ENCODE measurements at places on chromosomes 3 and 15. TPM values are rescaled to one million over a fixed set of nuclear protein-coding genes. Genes with fewer than 3 reads are reported as not detected.

DNA sequence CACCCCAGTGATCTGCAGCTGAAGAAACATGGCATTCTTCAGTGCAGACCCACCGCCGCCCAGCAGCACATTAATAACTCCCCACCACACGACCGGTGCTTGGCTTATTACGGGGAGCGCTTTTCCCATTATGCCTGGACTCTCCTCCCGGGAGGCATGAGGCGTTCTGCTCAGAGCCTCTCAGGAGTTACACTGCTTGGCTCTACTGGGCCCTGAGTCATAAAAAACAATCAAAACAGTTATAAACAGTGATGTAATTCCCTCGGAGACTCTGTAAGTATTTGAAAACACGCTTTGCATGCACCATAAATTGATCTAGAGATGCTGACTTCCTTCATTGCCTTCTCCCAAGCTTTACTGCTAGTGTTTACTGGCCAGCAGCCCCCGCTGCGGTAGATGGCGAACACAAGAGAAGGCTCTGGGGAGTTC lies 77.1 kb upstream of the SNRPA1 start:
- DNase-seq = no peak

GRCh38 chr3:183484431-183485075 lies 56.1 kb upstream of the MCF2L2 start:
- DNase-seq = no peak

GRCh38 chr3:98730886-98731537 lies 32.1 kb upstream of the ST3GAL6 start:
- no peak for DNase-seq

DNA sequence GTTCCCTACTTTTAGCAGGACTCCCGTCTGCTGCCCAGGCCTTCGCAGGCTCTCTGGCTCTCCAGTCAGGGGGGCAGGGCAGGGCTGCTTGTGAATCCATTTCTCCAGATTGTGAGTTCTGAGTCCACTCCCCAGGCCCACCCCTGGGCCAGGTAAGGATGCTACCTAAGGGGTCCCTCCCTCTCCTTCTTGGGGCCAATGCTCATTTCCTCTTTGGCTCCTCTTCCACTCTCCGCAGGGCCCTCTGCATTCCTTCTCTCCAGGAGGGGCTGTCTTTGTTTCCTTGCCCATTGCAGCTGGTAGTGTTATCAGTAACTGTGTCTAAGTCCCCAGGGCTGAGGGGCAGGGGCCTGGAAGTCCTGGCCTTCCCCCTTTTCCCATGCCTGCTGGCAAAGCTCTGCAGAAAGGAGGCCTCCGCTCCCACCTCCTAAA lies 13.0 kb upstream of the CACNA2D2 start:
- no peak for DNase-seq

- DNase-seq = peak; percentile 81
Measured at GRCh38 chr15:67967871-67968431, 86.2 kb upstream of the PIAS1 start.

Gene SPRED1
- 42.4 TPM for total RNA-seq

Gene CHRFAM7A
- total RNA-seq = 3.7 TPM

Gene IGDCC3
- 6.0 TPM for total RNA-seq

Gene PLXNA1
- 57.7 TPM for total RNA-seq

Gene CHST13
- not detected for total RNA-seq

DNA sequence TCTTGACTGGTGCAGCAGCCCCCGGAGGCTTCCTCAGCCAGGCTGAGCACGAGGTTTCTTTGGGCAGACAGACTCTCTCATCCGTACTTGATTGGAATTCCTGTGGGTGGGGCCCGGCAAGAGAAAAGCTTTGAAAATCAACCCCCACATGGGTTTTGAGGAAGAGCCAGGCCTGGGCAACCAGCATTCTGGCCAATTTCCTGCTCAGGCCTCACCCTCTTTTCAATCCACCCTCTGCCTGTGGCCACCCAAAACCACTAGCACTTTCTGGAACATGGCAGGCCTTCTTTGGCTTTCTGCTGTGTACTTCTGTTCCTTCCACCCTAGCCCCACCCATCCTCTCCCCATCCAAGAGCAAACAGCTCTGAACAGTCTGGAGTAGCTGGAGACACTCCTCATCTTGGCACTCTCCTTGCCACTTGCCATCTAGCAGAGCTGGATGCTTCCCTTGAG lies 5.9 kb downstream of the MYO5C start:
- DNase-seq = no peak

DNA sequence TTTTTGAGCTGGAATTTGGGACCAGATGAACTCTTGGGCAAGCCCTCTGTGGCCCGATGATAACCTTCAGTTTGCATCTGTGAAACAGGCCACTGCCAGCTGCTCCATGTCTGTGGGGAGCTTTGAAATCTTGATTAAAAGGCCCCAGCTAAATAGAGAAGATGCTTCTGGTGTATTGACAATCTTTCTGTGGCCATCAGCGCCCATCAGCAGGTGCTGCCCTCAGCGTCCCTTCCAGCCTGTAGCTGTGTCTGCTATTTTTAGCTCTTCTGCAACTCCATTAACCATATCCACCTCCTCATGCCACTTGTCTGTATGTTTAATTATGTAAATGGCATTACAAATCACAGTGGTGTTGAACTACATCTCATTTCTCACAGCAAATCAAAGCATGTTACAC lies 54.0 kb downstream of the CHCHD6 start:
- no peak for DNase-seq

Gene SLC24A5
- not detected for total RNA-seq

Gene VGLL3
- 0.29 TPM for total RNA-seq

Gene FGF7
- total RNA-seq = 1.1 TPM

DNA sequence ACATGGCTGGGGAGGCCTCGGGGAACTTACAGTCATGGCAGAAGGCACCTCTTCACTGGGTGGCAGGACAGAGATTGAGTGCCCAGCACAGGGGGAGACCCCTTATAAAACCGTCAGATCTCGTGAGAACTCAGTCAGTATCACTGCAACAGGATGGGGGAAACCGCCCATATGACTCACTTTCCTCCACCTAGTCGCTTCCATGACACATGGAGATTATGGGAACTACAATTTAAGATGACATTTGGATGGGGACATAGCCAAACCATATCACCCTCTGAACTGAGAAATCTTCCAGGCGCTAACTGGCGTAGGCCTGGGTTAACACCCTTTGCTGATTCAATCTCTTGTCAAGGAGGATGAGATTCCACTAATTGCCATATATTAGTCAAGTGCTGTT lies 392.3 kb downstream of the FEZF2 start:
- no peak for DNase-seq

- no peak for DNase-seq
Measured at GRCh38 chr15:83164111-83164770, 43.4 kb downstream of the HDGFL3 start.

DNA sequence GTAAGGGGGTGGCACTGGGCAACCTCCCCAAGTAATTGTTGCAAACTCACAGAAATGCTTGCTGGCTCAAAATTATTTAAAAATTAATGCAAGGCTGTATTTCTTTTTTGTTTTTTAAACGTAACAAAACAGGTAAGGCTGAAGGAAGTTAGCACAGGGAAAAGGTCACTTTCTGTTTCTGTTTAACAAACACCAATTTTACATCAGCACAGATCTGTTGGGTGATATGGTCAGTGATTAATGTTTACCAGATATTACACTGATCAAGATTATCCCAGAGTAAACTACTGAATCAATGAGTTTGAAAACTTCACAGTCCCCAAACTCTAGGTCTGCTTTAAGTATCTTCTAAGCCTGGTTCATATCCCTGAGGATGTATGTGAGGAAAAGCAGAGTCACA lies 558.0 kb downstream of the FOXP1 start:
- DNase-seq = no peak

DNA sequence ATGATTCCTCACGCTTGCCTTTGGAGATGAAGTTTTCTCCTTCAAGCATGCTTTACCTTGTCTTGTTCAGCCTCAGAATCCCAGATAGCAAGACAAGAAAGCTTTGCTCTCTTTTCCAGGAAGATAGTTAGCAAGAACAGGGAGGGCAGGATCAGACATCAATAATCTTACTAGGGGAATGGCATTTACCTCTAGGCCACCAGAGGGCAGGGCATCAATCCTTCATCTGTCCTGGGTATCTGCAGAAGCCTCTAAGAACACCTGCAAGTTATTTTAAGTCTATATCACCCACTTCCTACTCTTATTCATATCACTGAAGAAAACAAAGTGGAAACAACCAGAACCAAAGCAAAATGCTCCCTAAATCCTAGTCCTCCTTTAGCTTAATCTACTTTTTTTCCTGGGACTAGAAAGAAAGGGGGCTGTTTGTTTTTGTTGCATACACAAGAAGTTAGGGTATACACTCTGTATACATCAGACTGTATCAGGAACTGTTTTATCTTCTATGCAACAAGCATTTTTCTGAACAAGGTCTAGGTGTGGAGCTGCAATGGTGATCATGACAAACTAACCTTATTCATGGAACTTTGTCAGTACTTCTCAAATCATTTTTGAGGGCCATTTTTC lies 862.5 kb downstream of the CADM2 start:
- no peak for DNase-seq

DNA sequence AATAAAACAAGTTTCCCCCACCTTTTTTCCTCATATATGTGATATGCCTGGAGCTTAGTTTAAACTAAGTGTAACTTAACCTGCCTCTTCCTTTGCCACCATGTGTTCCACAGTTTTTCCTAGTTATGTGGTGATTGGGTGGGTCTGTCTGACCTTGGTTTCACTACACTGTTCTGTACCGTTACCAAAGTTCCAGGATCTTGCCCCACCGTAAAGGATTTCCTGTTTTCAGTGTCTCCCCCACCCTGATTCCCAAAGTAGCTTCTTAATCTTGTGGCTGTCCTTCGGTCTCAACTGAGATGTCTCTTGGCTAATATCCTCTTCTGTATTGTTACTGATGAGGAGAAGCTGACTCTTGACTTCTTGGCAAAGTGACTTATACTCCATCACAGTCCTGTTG lies 6.4 kb upstream of the MGA start:
- DNase-seq = no peak

GRCh38 chr15:31069360-31070000 lies 32.0 kb downstream of the TRPM1 start:
- DNase-seq = no peak

- DNase-seq = no peak
Measured at GRCh38 chr15:77352887-77353286, 67.0 kb downstream of the PEAK1 start.

DNA sequence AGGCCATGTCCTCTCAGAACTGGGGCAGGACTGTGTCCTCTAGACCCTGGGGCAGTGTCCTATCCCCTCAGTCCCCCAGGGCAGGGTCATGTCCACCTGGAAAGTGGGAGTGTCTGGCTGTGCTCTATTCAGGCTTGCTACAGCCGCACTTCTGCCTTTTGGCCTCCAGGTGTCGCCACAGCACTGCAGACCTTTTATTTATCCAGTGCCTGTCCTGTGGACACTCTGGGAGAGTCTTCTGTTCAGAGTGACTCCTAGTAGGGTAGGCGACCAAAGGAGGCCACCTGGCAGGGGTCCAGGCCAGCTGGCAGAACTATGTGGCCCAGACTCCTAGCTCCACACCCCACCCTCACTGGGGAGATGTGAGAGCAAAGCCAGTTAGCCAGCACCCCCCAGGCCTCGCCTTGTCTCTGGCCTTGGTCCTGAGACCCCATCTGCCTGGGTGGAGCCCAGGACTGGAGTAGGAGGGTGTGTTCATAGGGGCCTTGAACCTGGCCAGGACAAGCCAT lies 3.9 kb downstream of the TMIE start:
- peak; percentile 70 for DNase-seq

Gene SSUH2
- total RNA-seq = 2.5 TPM

Gene GABRR3
- not detected for total RNA-seq

DNA sequence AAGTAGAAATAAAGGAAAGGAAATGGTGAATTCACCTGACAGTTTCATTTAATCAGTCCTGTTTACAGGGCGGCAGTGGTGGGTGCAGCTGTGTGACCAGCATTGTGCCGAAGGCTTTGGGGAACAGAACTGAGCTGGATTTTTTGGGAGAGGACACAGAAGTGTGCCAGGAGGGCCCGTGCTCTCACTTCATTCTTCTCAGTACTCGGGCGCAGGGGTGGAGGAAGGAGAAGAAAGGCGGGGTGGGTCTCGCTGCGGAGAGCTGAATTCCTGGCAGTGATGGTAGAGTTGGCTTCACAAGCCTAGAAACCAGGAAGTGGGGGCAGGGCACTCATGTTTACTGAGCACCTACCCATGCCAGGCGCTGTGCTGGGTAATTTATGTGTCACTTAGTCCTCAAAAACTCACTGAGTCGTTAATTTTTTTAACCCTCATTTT lies 64.6 kb downstream of the CRTC3 start:
- DNase-seq = no peak

- no peak for DNase-seq
Measured at GRCh38 chr3:64814351-64814750, 126.6 kb upstream of the ADAMTS9 start.

Gene CHCHD4
- 8.5 TPM for total RNA-seq

DNA sequence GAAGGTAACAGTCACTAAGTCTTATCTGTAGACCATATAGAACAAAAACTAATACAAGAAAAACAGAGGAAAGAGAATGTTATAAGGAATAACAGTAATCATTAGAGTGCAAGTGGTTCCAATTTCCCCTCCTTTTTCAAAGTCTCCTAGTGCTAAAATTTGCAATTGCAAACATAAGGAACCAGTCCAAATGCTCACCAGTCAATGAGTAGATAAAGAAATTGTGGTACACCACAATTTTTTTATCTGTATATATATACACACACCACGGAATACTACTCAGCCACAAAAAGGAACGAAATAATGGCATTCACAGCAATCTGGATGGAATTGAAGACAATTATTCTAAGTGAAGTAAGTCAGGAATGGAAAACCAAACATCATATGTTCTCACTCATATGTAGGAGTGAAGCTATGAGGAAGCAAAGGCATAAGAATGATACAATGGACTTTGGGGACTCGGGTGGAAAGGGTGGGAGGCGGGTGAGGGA lies 38.9 kb upstream of the RSL24D1 start:
- DNase-seq = no peak

Gene AQP9
- total RNA-seq = 3.7 TPM

GRCh38 chr15:61500523-61500922 lies 271.4 kb upstream of the RORA start:
- DNase-seq = no peak

Gene SERP1
- total RNA-seq = 60.2 TPM

DNA sequence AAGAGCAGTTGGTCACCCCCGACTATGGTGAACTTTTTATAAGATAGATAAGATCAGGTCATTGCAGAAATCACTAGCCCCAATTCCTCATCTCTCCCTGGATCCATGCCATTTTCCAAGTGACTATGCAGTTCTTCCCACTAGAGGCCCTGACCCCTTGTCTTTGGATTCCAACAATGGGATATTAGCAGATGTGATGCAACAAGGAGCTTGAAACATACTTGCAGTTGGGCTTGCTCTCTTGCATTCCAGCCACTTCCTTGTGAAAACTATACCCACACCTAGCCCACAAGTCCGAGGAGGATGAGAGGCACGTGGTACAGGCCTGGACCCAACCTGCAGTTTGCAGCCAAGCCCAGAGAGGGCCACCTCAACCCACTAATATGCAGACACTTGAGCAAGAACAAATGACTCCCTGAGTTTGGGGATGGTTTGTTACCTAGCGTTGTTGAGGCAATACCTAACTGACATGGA lies 60.6 kb downstream of the SUCLG2 start:
- DNase-seq = no peak

Gene HTD2
- 8.7 TPM for total RNA-seq

Gene ATP11B
- total RNA-seq = 54.3 TPM

- DNase-seq = no peak
Measured at GRCh38 chr3:47803480-47804025, 615 bp downstream of the DHX30 start.

Gene ZBTB20
- total RNA-seq = 126 TPM

Gene LDHAL6B
- not detected for total RNA-seq
